Kidney glomerular epithelial cell (primary cell): ENCODE measurements at places on chromosomes 6 and 20.
A peak's percentile ranks its signal among the peaks of the same experiment; 100 is the strongest.

GRCh38 chr6:111668410-111668809, 62.7 kb upstream of the TRAF3IP2 start:
- DNase-seq, result no peak

- DNase-seq, result no peak
Measured at GRCh38 chr20:29743101-29743931, 1514.1 kb upstream of the DEFB115 start.

- no peak for DNase-seq
Measured at GRCh38 chr20:43138061-43138770, 51.5 kb downstream of the PTPRT start.

DNA sequence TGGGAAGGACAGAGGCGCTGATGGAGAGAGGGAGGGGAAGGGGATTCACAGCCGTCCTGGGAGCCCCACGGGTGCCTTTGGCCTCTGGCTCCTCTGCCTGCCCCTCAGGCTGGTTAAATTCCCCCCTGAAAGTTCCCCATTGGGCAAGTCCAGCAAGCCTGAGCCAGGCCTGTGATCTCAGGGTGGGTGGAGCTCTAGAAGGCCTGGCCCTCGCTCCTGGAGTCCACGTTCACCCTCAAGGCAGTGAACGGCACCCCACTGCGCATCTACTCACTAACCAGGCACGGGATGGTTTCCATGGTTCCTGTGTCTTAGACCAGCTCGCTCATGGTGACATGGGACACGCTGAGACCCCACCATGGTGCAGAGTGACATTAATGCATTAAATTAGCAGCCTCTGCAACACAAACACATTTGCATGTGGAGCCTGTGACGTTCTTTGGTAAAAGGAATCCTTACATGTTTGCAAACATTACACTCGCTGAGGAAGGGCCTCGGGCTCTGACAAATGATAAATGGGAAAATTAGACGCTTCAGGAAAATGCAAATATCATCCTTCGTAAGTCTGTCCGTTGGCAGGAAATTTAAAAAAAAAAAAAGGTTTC, 452.7 kb downstream of the PREX1 start:
- no peak for DNase-seq

DNA sequence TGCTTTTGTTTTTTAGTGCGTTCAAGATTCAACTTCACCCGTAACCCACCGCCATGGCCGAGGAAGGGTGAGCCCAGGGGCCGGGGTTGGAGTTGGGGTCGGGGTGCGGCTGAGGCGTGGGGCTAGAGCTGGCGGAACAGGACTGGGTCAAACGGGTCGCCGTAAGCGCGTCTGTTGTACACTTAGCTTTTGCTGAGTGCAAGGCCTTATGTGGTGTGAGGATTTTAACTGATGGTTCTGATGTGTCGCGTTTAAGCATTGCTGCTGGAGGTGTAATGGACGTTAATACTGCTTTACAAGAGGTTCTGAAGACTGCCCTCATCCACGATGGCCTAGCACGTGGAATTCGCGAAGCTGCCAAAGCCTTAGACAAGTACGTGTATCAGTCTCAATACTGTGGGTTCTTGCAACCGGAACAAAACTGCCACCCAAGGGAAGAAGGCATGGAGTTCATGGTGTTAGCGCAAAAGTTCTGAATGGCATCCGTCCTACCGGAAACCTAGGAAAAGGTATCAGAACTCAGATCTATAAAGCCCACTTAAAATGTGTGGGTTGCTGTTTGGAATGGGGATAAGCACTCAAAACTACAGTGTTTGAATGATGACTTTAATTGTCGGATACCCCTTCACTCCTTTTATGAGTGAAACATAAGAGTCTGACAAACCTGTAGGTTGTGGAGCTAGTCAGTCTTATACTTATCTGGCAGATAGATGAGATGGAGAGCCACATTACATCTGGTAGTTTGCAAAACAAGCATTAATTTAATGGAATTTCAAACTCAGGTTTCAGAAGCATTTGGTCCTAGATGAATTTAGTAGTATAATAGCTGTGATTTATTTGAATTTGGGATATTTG, 574 bp downstream of the RPS12 start:
- no peak for DNase-seq

GRCh38 chr20:9088556-9088955, 19.7 kb downstream of the PLCB4 start:
- no peak for DNase-seq

- peak; percentile 16 for DNase-seq
Measured at GRCh38 chr6:85576476-85576875, 17.2 kb downstream of the SNX14 start.

DNA sequence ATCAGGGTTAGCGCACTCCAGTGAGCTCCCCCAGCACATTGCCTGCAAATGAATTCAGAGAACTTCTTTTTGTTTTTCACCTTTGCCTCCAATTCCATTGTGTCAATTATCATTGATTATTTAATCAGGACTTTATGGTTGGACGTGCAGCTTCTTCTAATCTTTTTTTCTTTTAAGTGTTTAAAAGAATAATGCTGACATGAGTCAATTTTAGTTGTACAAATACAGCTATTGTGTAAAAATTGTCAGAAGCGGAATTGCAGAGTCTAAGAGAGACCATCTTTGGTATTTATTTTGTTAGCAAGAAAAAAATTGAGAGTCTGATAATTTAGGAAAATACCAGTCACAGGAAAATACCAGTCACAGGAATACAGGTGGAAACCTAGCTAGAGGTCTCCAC, 5.5 kb downstream of the ABT1 start:
- no peak for DNase-seq

DNA sequence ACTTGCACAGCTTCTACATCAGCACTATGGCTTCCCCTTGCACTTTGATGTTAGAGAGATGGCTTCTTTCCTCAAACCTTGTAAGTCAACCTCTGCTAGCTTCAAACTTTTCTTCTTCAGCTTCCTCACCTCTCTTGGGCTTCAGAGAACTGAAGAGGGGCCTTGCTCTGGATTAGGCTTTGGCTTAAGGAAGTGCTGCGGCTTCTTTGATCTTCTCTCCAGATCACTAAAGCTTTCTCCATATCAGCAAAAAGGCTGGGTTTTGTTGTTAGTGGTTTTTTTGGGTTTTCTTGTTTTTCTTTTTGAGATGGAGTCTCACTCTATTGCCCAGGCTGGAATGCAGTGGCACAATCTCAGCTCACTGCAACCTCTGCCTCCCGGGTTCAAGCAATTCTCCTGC, 24.0 kb downstream of the CDK5RAP1 start:
- DNase-seq, result no peak

- no peak for DNase-seq
Measured at GRCh38 chr20:38113401-38114325, 51.4 kb downstream of the TGM2 start.

- DNase-seq, result no peak
Measured at GRCh38 chr6:13492357-13492756, 5.0 kb upstream of the GFOD1 start.

GRCh38 chr6:27544612-27545260, 71.8 kb upstream of the ZNF184 start:
- DNase-seq, result peak; percentile 41

DNA sequence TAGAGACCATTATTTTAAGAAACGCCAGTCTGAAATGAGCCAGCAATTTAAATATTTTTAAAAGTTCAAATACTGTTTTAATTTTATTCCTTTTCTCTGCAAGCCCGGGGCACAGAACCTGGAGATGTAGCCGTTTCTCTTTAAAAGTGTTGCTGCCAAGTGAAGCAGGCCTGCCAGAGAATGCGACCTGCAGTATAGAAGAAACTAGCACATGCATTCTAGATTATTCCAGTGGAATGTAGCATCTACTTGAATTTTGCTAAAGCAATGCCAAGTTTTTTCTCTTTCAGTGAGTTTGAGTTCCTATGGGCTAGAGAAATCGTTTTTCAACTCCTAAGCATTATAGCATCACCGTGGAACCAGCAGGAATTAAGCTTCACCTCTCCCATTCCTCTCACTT, 101.3 kb downstream of the QRSL1 start:
- no peak for DNase-seq

GRCh38 chr20:19428324-19428723, 215.9 kb downstream of the SLC24A3 start:
- no peak for DNase-seq

DNA sequence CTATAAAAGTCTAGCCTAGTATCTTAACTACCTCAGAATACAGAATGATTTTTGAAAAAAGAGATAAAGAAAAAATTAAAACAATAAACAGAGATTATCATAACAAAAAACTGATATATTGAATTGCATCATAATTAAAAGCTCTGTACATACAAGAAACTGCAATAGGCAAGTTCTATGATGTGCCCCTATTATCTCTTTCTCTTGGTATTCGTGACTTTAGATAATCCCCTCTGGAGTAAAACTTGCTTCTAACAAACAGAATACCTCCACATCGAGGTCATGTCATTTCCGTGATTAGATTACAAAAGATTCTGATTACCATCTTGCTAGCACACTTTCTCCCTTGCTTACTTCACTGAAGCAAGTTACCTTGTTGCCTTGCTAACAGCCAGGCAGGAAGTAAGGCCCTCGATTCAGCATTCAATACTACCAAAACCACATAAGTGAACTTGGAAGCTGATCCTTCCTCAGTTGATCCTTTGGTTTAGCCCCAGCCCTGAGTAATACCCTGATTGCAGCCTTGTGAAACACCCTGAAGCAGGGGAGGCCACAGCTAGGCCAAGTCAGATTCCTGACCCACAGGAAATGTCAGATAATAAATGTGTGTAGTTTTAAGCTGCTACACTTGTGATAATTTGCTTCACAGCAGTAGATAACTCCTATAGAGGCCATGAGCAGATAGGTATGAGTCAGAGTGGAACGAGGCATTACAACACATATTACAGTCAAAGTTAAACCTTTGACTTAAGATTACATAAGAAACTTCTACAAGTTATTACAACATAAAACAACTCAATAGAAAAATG, 53.7 kb upstream of the TMX4 start:
- no peak for DNase-seq

DNA sequence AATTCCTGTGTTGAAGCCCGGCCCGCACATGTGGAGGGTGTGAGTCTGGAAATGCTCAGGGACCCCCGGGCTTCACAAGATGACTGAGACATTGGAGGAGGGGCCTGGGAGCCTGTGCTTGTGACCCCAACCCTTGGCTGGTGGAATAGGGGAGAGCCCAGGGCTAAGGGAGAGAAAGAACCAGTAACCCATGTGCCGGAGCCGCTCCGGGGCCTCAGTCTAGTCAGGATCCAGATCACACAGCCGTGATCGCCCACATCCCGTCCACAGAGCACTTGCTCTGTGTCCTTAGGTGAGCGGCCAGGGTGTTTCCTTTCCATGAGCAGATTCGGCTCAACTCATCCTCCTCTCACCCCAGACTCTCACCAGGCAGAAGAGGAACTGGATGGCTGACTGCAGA, 152.3 kb upstream of the RPS6KA2 start:
- DNase-seq, result no peak

- DNase-seq, result peak; percentile 71
Measured at GRCh38 chr6:188821-189655, 103.2 kb upstream of the DUSP22 start.

DNA sequence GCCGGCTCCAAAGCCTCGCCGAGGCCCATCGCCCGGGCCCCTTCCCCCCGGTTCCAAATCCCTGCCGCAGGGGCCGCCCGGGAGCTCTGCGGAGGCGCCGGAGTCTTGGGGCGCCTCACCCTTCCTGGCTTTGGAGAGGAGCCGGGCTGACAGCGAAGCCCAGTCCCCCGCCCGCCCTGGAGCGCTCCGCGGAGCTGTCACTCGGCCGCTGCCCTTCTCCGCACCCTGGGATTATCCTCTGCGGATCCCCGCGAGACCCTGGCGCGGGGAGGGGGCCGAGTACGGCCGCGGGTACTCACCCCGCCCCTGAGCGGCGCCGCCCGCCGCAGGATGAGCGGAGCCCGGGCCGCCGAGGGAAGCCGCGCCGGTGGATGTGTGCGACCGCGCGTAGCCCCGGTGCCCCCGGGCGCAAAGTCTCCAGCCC, 343 bp downstream of the SNAP91 start:
- DNase-seq, result no peak

DNA sequence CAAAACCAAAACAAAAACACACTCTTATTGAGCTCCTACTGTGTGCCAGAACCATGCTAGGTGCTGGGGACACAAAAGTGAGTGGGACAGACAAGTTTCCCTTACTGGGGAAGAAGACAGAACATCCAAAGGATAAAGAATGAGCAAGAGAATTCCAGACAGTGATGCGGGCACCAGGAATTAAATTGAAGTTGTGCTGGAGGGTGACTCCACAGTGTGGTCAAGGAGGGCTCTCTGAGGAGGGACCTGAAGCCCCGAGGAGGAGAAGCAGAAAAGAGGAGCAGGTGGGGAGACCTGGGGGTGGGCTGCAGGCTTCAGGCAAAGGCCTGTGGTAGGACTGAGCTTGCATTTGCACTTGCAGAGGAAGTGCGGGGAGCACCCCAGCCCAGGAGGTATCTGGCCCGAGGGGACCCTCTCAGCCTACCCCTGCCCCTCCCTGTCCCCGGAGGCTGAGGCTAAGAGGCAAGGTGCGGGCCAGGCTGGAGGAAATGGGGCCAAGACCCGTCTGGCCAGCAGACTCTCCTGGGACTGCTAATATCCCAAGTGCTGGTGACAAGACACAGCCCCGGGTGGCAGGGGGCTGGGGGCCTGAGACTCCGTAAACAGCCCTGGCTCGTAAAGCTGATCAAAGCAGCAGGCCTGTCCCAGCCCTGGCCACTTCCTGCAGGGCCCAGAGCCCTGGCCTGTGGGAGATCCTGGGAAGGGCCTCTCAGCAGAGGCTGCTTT, 57.1 kb downstream of the SNAI1 start:
- DNase-seq, result no peak

DNA sequence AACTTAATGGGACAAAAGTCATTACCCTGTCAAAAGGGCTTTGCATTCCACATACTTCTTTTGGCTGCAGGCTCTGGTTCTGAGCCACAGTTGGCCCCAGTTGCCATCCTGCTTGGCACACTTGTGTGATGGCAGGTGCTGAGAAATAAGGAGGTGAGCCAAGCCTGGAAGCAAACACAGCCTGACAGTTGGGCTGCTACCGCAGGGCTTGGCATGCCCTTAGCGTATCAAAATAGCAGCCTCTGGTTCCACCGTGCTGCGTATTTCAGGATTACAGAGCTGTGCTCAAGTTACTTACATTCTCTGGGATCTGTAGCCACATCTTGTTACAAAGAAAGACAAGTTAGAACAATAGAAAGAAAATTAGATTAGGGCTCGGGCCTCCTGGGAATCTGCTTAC, 11.1 kb downstream of the MTHFD1L start:
- no peak for DNase-seq
